Activated naive CD8-positive, alpha-beta T cell treated with anti-CD3 and anti-CD28 coated beads, Interleukin-2, amount 50 U/mL, for 24 hours (primary cell): ENCODE measurements at places on chromosomes 11 and 22.

DNA sequence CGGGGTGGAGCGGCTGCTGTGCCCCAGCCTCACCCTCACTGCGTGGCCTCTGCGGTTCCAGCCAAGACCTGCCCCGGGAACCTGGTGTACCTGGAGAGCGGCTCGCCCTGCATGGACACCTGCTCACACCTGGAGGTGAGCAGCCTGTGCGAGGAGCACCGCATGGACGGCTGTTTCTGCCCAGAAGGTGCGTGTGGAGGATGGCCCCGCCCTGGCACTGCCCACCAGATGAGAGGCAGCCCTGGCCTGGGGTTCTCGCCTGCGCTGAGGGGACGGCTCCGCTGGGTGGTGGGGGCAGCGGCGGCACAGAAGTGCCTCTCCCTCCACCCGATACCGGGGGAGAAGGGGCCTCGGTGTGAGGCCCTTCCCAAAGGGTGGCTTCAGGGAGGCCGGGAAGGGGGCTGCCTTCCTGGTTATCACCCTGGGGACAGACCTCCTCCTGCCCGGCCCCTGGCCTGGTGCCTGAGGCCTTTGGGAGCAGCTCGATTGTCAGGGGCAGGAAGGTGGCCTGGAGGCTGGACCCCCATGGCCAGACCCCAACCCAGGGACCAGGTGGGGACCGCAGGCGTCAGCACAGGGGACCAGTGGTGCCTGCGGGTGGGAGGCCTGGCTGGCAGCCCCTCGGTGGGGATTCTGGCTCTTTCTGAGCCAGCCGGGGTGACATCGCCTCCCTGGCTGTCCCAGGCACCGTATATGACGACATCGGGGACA lies 7.1 kb downstream of the MUC2 start:
- no peak overlapping the region for H3K27ac ChIP-seq
- no peaks in the 10 kb centered on the region for H3K36me3 ChIP-seq
- no peak overlapping the region for H3K4me3 ChIP-seq
- H3K27me3 ChIP-seq, result no peaks in the 10 kb centered on the region
- DNase-seq, result no peak

DNA sequence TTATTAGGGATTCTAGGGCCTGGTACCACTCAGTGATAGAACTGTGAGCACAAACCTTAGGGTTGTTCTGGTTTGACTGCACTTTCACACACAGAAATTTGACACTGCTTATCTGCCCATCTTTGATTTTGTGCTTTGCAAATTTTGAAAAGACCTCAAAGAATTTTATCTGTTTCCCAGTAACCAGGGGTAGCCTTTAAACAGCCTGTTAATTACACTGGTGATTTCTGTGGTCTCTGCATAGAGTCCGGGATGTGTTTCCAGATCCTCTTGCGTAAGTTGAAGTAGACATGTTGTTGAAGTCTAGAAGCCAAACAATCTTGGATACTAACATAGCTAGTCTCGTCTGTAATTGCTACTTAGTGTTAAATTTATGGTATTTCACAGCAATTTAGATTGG lies 75.3 kb downstream of the C22orf31 start:
- no peak for DNase-seq
- peaks cover 13% of the 10 kb centered on the region for H3K27me3 ChIP-seq
- no peak overlapping the region for H3K27ac ChIP-seq
- H3K4me3 ChIP-seq, result no peak overlapping the region

DNA sequence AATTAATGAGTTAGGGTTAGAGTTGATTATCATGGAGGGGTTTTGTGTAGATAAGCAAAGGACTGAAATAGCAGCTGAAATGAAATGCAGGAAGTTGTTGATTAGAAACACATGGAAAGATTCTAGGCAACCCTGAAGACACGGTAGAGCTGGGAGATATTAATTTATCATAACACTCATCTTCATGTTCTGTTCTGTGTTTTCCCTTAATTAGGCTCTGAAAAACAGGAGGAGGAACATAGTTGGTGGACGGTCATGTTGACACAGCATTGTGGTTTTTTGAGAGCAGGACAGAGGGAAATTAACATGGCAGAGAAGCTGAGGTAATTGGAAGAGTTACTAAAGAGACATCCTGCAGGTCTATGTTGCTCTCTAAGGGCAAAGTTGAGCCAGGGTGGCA lies 138.8 kb upstream of the UBASH3B start:
- H3K27me3 ChIP-seq, result peaks cover 5% of the 10 kb centered on the region
- H3K4me1 ChIP-seq, result no peaks in the 10 kb centered on the region
- no peak for DNase-seq
- no peaks in the 10 kb centered on the region for H3K36me3 ChIP-seq

DNA sequence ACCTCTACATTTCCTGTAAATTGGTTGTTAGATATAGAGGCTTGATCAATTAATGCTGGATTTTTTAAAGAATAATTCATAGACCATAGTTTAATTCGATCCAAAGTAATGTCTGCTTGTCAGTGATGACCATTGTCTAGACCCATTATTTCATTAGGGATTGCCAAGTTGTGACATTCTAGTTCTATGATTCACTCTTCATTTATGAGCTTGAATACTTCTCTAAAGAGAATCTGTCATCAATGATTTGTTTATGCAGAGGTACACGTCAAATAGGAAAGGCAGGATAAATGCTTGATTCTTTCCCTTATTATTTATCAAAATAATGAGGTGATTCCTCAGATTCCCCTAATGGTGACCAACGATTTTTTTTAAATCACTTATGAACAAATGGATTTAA lies 24.0 kb upstream of the ROBO3 start:
- peaks cover 10% of the 10 kb centered on the region for H3K4me1 ChIP-seq
- H3K4me3 ChIP-seq, result no peak overlapping the region
- H3K27ac ChIP-seq, result no peak overlapping the region

GRCh38 chr11:45444796-45445195 lies 158.7 kb upstream of the SYT13 start:
- H3K27me3 ChIP-seq, result peaks cover 4% of the 10 kb centered on the region
- no peak for DNase-seq
- no peak overlapping the region for H3K27ac ChIP-seq
- H3K4me3 ChIP-seq, result no peak overlapping the region
- no peaks in the 10 kb centered on the region for H3K36me3 ChIP-seq
- H3K4me1 ChIP-seq, result no peaks in the 10 kb centered on the region

DNA sequence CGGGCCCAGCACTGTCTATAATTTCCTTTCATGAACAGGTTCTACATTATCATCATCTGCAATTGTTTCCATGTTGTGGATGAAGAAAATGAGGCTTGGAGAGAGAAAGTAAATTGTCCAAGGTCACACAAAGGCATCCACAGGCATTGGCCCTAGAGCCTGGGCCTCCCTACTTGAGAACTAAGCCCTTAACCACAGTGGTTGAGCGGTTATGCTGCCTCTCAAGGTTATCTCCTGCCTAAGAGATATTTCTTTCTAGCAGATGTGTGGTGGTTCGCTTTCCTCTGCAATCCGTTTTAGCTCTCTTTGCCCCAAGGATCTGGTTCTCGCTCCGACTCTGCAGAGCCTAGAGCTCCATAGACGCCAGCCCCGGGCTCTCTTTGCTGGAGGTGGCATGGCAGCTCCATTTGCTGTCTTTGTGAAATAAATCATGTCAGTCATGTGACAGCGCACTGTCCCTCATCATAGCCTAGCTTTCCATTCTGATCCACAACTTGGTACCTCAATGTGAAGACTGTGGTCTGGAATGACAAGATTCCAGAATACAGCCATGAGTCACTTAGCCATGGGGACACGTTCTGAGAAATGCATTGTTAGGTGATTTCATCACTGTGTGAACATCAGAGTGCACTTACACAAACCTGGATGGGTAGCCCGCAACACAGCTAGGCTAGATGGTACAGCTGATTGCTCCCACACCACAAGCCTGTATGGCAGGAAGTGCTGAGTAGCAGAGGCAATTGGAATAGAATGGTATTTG lies 27.2 kb downstream of the RPS6KA4 start:
- peaks cover 2% of the 10 kb centered on the region for H3K36me3 ChIP-seq
- peaks cover 3% of the 10 kb centered on the region for H3K27me3 ChIP-seq
- peaks cover 17% of the 10 kb centered on the region for H3K4me1 ChIP-seq
- no peak for DNase-seq
- H3K27ac ChIP-seq, result no peak overlapping the region

- no peaks in the 10 kb centered on the region for H3K27me3 ChIP-seq
- peaks cover 69% of the 10 kb centered on the region for H3K4me1 ChIP-seq
- H3K4me3 ChIP-seq, result peak overlapping the region; percentile 65
- peak overlapping the region; percentile 94 for H3K27ac ChIP-seq
- no peak for DNase-seq
- H3K36me3 ChIP-seq, result no peaks in the 10 kb centered on the region
Measured at GRCh38 chr11:128580612-128581011, 6.7 kb downstream of the ETS1 start.

DNA sequence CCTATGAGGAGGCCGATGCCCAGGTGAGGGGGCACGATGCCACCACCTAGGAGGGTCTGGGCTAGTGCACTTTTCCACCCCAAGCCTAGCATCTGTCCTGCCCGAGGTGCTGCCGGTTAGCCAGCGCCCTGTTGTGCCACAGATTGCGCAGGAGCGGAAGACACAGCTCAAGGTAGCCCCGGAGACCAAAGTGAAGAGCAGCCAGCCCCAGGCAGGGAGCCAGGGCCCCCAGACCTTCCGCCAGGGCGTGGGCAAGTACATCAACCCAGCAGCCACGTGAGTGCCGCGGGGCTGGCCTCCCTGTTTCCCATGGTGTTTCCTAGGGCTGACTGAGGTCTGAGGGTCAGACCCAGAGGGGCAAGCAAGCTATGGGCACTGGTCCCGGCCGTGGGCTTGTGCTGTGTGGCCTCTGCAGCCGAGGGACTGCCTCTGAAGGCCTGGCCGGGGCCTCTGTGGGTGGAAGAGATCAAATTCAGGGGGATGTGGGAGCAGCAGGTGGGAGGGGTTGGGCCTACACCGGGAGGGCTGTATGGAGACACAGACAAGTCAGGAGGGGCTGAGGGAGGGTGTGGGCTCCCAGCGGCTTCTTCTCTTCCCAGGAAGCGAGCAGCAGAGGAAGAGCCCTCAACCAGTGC lies 29.1 kb downstream of the PPIL2 start:
- no peak for DNase-seq
- no peak overlapping the region for H3K4me3 ChIP-seq
- no peak overlapping the region for H3K27ac ChIP-seq
- peaks cover 21% of the 10 kb centered on the region for H3K36me3 ChIP-seq
- H3K4me1 ChIP-seq, result peaks cover 13% of the 10 kb centered on the region

GRCh38 chr11:4495487-4495886 lies 13.0 kb downstream of the OR52K1 start:
- DNase-seq, result no peak
- peaks cover 9% of the 10 kb centered on the region for H3K27me3 ChIP-seq
- no peaks in the 10 kb centered on the region for H3K36me3 ChIP-seq
- H3K27ac ChIP-seq, result no peak overlapping the region
- H3K4me3 ChIP-seq, result no peak overlapping the region

GRCh38 chr22:49779853-49780697 lies 47.6 kb downstream of the BRD1 start:
- DNase-seq, result no peak
- H3K27ac ChIP-seq, result no peak overlapping the region
- no peaks in the 10 kb centered on the region for H3K27me3 ChIP-seq
- peaks cover 16% of the 10 kb centered on the region for H3K36me3 ChIP-seq
- peaks cover 4% of the 10 kb centered on the region for H3K4me1 ChIP-seq
- H3K4me3 ChIP-seq, result no peak overlapping the region

GRCh38 chr11:61679893-61680621 lies at the start of gene DAGLA:
Gene DAGLA, plus strand, starts transcription at chr11:61680391. Its CDS starts 39,765 bp downstream, at chr11:61720156.
- H3K27me3 ChIP-seq, result peaks cover 16% of the 10 kb centered on the region
- H3K36me3 ChIP-seq, result no peaks in the 10 kb centered on the region
- H3K27ac ChIP-seq, result peak within 1 kb of the TSS; percentile 39

DNA sequence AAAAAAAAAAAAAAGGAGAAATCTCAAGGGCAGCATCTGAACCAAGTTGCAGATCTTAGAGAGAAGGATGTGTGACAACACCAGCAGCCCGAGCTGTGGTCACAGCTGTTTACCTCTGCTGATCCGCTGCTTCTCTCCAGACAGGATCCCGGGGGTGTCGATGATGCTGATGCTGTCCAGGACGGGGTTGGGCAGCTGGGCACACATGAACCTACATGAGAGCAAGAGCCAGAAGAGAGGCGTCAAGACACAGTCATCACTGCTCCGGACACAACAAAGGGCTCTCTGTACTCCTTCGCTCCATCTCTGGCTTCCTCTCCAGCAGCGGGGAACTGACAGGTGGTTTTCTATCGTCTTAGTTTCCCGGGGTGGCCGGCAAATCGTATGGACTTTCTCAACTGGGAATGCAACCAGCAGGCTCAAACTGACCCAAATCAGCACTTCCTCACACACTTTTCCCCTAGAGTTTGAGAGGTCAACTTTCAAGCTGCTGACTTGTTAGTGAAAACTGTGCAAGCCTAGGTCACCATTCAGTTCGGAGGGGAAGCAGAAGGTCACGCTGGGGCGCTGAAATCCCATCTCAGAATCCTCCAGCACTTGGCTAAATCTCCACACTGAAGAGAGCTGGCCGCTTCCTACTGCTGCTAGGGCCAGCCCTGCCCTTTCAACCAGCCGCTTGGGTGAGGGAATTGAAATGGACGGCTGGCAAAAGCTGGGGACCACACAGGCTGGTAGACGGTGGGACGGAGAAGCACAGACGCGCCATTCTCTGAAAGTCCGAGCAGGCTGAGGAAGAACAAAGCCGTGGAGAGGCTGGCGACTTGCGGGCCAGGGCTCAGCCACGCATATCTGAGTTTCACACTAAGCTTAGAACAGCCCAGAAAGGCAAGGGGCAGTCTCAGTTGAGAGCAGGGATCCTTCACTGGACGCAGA lies 3.8 kb downstream of the EHD1 start:
- H3K27ac ChIP-seq, result peak overlapping the region; percentile 64
- no peaks in the 10 kb centered on the region for H3K27me3 ChIP-seq
- H3K4me3 ChIP-seq, result peak overlapping the region; percentile 98

GRCh38 chr11:6273188-6273587 lies 13.6 kb downstream of the CCKBR start:
- no peak overlapping the region for H3K27ac ChIP-seq
- no peak overlapping the region for H3K4me3 ChIP-seq
- no peaks in the 10 kb centered on the region for H3K36me3 ChIP-seq
- no peaks in the 10 kb centered on the region for H3K4me1 ChIP-seq
- H3K27me3 ChIP-seq, result peaks cover 26% of the 10 kb centered on the region

GRCh38 chr22:39135092-39135896 lies 17.2 kb downstream of the CBX7 start:
- no peaks in the 10 kb centered on the region for H3K27me3 ChIP-seq
- H3K4me1 ChIP-seq, result peaks cover 2% of the 10 kb centered on the region
- no peaks in the 10 kb centered on the region for H3K36me3 ChIP-seq
- no peak overlapping the region for H3K4me3 ChIP-seq

- H3K4me1 ChIP-seq, result no peaks in the 10 kb centered on the region
- H3K36me3 ChIP-seq, result no peaks in the 10 kb centered on the region
- no peak for DNase-seq
- peaks cover 24% of the 10 kb centered on the region for H3K27me3 ChIP-seq
- no peak overlapping the region for H3K27ac ChIP-seq
- H3K4me3 ChIP-seq, result no peak overlapping the region
Measured at GRCh38 chr22:50058906-50059880, 1.1 kb upstream of the TTLL8 start.
